Activated CD4-positive, alpha-beta memory T cell treated with anti-CD3 and anti-CD28 coated beads, Interleukin-2, amount 10 ng/mL, durations not matched to agents 7 days and 5 days (primary cell): ENCODE measurements at places on chromosomes 16 and 17.

DNA sequence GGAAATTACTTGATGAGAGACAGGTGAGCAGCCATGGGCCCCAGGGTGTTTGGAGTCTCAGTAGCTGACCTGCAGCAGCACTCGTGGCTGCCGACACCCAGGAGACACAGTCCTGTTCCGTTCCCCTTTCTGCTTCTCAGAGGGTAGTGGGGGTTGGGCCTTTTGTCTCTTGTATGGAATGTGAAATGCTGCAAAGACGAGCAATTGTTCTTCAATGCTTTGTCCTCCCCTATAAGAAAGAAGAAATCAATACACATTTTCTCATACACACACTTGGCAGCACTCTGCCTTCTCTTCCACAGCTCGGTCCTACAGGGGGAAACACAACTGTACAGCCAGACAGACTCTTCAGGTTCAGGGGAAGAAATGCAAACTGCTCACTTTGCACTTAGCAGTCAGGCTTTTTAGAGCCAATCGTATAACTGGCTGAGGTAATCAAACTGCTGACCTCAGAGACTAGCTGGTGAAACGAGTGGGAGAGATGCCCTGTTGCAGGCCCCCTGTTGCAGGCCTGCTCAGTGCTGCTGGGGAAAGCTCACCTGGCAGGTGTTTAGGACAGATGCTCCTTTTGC is 96.7 kb downstream of the AATF start:
- no peak for DNase-seq

DNA sequence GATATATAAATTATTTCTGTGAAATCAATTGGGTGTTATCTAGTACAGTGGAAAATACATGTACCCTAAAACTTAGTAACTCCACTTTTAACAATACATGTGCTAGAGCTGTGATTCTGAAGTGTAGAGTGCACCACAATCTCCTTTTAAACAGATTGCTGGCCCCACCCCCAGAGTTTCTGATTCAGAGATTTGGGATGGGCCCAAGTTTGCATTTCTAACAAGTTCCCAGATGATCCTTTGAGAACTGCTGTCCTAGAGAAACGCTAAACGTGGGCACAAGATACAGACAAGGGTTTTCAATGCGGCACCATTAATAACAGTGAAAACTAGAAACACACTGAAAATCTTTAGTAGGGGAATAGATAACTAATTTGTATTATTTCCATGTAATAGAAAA is 49.2 kb downstream of the NXPH3 start:
- no peak for DNase-seq

GRCh38 chr17:41211845-41212466 is 14.5 kb upstream of the KRTAP9-2 start:
- DNase-seq, result no peak

DNA sequence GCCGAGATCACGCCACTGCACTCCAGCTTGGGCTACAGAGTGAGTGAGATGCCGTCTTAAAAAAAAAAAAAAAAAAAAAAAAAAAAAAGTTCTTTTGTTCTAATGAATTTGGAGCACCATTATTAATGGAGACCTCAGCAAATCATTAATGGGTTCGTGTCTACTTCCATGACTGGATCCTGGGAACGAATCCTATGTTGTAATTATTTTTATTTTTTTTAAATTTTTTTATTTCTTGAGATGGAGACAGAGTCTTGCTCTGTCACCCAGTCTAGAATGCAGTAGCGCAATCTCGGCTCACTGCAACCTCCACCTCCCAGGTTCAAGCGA is 30.7 kb downstream of the SPOP start:
- DNase-seq, result no peak

- no peak for DNase-seq
Measured at GRCh38 chr16:46991729-46992704, 18.5 kb upstream of the DNAJA2 start.

DNA sequence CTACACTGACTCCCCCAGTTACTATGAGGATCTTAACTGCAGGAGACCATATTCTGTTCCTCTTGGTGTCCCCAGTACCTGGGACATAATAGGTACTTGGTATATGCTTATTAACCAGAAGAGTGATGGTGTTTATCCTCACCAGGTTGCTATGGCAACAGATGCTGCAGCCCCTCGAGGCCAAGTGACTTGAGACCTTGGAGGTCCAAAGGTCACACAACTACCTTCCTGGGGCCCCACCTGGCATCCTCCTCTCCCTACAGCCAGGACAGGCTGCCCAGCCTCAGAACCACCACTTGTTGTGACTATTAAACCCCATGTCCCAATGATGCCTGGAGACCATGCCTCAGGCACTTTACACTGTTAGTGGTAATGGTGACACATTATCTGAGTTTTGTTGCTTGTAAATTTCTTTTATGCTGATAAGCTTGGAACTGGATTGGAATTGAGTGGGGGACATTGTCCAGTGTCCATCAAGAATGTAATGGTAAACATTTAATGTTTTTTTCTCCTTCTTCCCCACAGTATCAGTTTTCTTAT is 189.4 kb downstream of the CCDC182 start:
- no peak for DNase-seq

GRCh38 chr17:42997390-42997983 is 732 bp upstream of the RPL27 start:
- no peak for DNase-seq

DNA sequence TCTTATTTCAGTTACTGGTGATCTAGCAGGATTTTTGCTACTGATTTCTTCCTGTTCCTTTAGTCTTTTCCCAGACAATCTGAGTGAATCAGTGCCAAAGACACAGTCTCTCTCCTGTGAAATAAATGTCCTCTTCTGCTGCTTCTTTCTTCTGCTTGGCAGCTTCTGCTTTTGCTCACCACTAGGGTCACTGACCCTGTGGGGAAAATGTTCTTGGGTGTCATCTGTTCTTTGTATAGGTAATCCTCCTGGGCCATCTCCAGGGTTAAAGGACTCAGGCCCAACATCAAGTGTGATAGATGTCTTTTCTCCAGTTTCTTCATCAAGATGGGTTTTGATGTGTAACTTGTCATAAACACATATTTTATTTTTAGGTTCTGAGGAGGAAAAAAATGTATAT is 5.2 kb downstream of the PALB2 start:
- no peak for DNase-seq
